ENCODE measurements at places on chromosomes 4 and X. TPM values are rescaled to one million over a fixed set of nuclear protein-coding genes. Genes with fewer than 3 reads are reported as not detected.

- no peak overlapping the region for H3K27ac ChIP-seq
- H3K4me3 ChIP-seq = no peak overlapping the region
- H3K27me3 ChIP-seq = peaks cover 10% of the 10 kb centered on the region
- H3K36me3 ChIP-seq = no peaks in the 10 kb centered on the region
- H3K4me1 ChIP-seq = no peaks in the 10 kb centered on the region
Measured at GRCh38 chr4:171812333-171812664, 905 bp upstream of the GALNTL6 start.

DNA sequence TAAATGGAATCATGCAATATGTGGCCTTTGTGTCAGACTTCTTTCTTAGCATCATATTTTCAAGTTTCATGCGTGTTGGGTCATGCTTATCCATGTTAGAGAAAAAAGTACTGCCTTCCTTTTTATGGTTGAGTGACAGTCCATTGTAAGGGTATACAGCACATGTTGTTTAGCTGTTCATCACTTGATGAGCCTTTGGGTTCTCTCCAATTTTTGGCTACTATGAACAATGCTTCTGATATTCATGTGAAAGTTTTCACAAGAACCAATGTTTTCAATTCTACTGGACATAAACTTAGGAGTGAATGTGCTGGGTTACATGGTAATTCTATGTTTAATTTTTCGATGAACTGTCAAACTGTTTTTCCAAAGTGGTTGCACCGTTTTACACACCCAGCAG, 28.1 kb upstream of the LNX1 start:
- no peaks in the 10 kb centered on the region for H3K36me3 ChIP-seq
- peaks cover 6% of the 10 kb centered on the region for H3K27me3 ChIP-seq
- H3K27ac ChIP-seq = no peak overlapping the region
- H3K4me1 ChIP-seq = no peaks in the 10 kb centered on the region

DNA sequence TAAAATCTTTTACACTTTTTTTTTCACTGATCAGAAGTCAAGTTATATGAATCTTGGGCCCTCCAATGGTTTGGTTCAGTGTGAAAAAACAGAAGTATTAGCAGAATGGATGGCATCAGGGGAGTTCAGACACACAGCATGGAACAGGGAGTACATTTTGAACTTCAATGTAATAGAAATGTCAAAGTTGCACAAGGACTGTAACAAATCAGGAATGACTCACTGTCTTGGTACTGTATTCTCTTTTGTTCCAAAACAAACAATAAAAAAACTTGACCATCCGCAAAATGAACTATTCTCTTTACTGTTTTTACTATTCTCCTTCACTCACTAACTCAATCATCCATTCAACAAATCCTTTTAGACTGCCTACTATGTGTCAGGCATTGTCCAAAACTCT, 401.0 kb downstream of the FSTL5 start:
- H3K27me3 ChIP-seq = no peaks in the 10 kb centered on the region
- no peak overlapping the region for H3K4me3 ChIP-seq
- no peaks in the 10 kb centered on the region for H3K36me3 ChIP-seq
- no peak for DNase-seq
- H3K27ac ChIP-seq = no peak overlapping the region

GRCh38 chr4:5656415-5656814, 51.9 kb downstream of the EVC2 start:
- H3K27ac ChIP-seq = no peak overlapping the region
- no peak for DNase-seq
- H3K4me1 ChIP-seq = no peaks in the 10 kb centered on the region
- H3K27me3 ChIP-seq = no peaks in the 10 kb centered on the region

DNA sequence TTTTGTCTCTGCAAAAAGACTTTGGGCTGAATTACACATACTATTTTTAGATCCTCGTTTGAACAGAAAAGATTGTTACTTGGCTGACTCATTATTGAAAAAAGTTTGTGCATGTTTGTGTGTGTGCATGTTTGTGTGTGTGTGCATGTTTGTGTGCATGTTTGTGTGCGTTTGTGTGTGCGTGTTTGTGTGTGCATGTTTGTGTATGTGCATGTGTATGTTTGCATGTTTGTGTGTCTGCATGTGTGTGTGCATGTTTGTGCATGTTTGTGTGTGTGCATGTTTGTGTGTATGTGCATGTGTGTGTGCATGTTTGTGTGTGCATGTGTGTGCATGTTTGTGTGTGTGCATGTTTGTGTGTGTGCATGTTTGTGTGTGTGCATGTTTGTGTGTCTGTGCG, 201.1 kb upstream of the FAT1 start:
- DNase-seq = no peak
- H3K36me3 ChIP-seq = no peaks in the 10 kb centered on the region
- no peaks in the 10 kb centered on the region for H3K4me1 ChIP-seq
- no peak overlapping the region for H3K4me3 ChIP-seq
- H3K27ac ChIP-seq = no peak overlapping the region

GRCh38 chr4:169270810-169271691, at the start of gene SH3RF1:
SH3RF1 (minus strand) TSS chr4:169270956; CDS start chr4:169269212, 1,744 bp downstream.
- H3K4me1 ChIP-seq = peaks cover 15% of the 10 kb centered on the region
- no peak within 1 kb of the TSS for H3K27ac ChIP-seq
- H3K36me3 ChIP-seq = no peaks in the 10 kb centered on the region

Gene CXCR3
- 141 TPM for total RNA-seq

DNA sequence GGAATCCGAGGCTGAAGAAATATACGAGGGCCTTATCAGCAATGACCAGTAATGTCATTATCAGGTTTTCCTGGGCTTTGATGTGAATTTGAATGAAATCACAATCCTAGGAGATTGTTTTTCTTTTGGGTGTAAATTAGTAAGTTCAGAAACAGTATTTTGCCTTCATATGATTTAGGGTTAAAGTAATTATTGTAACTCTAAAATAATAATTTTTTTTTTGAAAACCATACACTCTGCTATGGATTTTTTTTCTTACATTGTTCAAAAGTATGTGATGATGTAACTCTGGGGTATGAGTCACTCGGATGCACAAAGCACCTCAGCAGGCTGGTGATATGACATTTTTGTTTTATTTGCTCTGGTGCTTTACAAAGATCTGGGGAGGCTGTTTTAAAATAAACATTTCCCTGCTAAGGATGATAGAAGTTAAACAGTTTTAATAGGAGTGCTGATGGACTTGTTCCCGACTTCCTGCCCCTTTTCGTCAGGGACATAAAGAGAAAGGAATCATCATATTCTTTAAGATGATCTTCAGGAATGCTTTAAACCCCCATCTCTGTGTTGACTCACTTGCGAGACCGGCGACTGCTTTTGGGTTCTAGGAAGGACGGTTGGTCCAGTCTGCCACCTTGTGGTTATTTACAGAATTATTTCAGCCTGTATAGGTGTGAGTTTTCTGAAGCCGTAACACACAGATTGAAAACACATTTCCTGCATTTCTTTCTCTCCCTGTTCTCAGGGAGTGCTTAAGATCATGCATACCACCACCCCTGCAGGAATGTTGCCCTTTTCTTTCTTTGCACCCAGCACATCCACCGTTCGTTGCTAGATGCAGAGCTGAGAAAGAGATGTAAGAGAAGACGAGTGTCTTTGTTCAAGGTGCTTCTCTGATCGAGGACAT, 72.5 kb downstream of the RAPGEF2 start:
- DNase-seq = peak; percentile 71
- H3K4me3 ChIP-seq = no peak overlapping the region
- no peaks in the 10 kb centered on the region for H3K36me3 ChIP-seq

DNA sequence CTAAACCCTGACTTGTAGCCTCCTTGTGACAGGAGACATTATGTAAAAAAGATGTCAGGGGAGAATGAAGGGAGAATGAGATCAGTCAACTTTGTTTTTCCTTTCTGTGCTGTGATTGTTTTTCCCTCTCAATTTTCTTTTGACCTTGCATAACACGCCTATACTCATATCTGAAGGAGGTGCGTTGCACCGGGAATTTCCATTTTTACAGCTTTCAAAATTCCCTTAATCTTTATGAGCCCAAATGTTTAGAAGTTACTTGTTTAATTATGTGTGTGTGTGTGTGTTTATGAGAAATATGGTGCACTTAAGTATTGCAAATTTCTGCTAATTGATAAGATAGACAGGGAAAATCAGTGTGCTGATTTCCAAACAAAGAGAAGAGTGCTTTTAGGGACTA, 21.6 kb downstream of the SYNPO2 start:
- H3K4me3 ChIP-seq = no peak overlapping the region
- DNase-seq = no peak
- peaks cover 22% of the 10 kb centered on the region for H3K27me3 ChIP-seq
- H3K4me1 ChIP-seq = no peaks in the 10 kb centered on the region
- no peak overlapping the region for H3K27ac ChIP-seq
- no peaks in the 10 kb centered on the region for H3K36me3 ChIP-seq

Gene SSX3
- not detected for total RNA-seq

- H3K27me3 ChIP-seq = no peaks in the 10 kb centered on the region
- no peaks in the 10 kb centered on the region for H3K4me1 ChIP-seq
- no peaks in the 10 kb centered on the region for H3K36me3 ChIP-seq
- no peak overlapping the region for H3K27ac ChIP-seq
Measured at GRCh38 chr4:182288534-182288933, 45.3 kb downstream of the TENM3 start.

DNA sequence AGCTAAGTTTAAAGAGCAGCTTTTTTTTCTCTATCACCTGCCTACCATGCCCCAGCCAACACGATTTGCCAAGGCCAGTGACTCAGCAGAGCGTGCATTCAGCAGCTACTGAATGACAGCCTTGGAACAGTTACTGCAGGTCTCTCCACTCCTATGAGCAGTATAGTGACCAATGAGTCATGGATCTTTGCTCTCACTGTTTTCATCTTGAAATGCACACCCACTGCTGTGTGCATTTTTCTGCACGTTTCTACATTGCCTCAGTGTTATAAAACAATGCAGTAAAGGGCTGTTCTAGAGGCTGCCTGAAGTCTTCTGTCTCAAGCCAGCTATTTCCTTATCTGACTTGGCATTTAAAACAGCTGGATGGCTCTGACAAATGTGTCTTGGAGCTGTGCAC, 66.0 kb upstream of the C4orf54 start:
- peaks cover 4% of the 10 kb centered on the region for H3K27me3 ChIP-seq
- no peak for DNase-seq
- H3K4me1 ChIP-seq = no peaks in the 10 kb centered on the region
- no peak overlapping the region for H3K27ac ChIP-seq
- no peak overlapping the region for H3K4me3 ChIP-seq

DNA sequence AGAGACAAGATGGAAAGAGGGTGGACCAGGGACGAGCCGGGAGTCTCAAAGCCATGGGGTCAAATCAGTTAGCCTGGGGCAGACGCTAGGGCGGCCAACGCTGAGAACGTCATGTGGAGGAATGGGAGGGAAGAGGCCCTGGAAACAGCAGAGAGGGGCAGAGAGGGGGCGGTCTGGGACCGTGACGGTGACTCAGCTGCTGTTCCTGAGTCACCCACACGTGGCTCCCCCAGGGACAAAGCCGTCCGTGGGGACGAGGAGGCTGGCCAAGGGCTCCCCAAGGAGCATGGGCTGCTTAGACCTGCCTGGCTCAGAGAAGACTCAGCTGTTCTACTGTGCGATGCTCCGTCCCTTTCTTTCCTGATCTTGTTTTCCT, 108.4 kb upstream of the LRPAP1 start:
- H3K4me1 ChIP-seq = no peaks in the 10 kb centered on the region
- no peaks in the 10 kb centered on the region for H3K36me3 ChIP-seq
- no peak for DNase-seq
- no peaks in the 10 kb centered on the region for H3K27me3 ChIP-seq
- no peak overlapping the region for H3K27ac ChIP-seq

- no peaks in the 10 kb centered on the region for H3K36me3 ChIP-seq
- DNase-seq = no peak
- H3K4me3 ChIP-seq = no peak overlapping the region
- H3K4me1 ChIP-seq = peaks cover 5% of the 10 kb centered on the region
- H3K27ac ChIP-seq = no peak overlapping the region
Measured at GRCh38 chr4:139761461-139761860, 95.8 kb downstream of the MGST2 start.

Gene AREG
- total RNA-seq = not detected

DNA sequence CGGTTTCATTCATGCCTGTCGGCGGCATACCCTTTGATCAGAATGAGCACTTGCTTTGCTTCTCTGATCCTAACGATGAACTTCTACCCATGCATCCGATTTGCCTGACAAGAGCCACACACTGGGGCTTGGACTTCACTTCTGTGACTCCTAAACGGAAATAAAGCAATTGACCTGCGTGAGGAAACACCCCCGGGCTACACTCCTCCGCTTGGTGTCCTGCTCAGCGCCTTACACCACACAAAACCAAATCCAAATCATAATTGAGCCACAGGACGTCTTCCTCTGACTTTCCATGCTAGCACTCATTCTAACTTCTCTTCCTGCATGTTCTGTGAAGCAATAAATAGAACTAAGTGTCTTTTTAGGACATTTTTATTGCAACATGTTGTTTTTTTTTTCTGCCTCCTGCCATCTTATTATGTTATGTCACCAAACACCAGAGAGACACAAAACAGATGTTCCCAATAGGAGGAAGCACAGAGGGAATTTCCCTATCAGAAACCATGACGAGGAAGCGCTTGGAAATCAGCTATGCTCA, 110.8 kb upstream of the FAM9B start:
- H3K36me3 ChIP-seq = no peaks in the 10 kb centered on the region
- H3K27me3 ChIP-seq = no peaks in the 10 kb centered on the region
- no peak for DNase-seq
- H3K4me3 ChIP-seq = no peak overlapping the region
- no peak overlapping the region for H3K27ac ChIP-seq

DNA sequence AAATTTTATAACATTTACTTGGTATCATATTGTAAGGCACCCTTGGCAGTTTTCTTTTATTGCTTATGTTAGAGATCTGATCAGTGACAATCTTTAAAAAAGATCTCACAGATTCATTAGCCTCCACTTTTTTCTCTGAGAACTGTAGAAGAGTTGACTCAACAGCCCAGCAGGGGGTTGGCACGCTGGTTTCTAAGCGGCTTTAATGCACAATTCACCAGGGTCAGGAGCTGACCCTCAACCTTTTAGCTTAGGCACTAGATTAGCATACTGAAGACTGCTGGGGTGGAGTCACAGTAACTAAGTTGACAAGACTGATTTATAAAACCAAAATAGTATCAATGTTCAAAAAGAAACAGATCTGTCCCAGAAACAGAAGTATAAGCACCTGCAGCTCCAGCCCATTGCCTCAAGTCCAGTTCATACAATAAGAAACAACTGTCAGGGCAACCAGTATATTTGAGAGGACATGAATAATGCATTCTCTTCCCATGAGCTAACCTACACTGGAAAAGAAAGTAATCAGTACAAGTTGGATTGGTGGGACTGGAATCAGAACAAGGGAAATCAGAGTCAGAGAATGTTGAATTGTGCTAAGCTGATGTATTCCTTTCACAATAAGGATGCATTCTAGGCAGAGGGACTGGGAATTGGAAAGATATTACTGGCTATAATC, 77.6 kb downstream of the PDE5A start:
- H3K27me3 ChIP-seq = no peaks in the 10 kb centered on the region
- no peak for DNase-seq
- peaks cover 2% of the 10 kb centered on the region for H3K36me3 ChIP-seq
- no peak overlapping the region for H3K4me3 ChIP-seq

GRCh38 chr4:102606846-102607450, 105.8 kb downstream of the NFKB1 start:
- DNase-seq = no peak
- no peaks in the 10 kb centered on the region for H3K27me3 ChIP-seq
- H3K36me3 ChIP-seq = peaks cover 89% of the 10 kb centered on the region

GRCh38 chr4:42159271-42160001, 7.0 kb upstream of the BEND4 start:
- H3K27ac ChIP-seq = no peak overlapping the region
- no peak overlapping the region for H3K4me3 ChIP-seq
- DNase-seq = no peak
- no peaks in the 10 kb centered on the region for H3K4me1 ChIP-seq
- H3K36me3 ChIP-seq = no peaks in the 10 kb centered on the region
